ENCODE measurements at places on chromosomes 3 and 15.
A peak's percentile ranks its signal among the peaks of the same experiment; 100 is the strongest.

- DNase-seq: no peak
Measured at GRCh38 chr3:123379041-123379830, 69.7 kb downstream of the ADCY5 start.

GRCh38 chr3:42163622-42164244, 72.6 kb downstream of the TRAK1 start:
- no peak for DNase-seq

DNA sequence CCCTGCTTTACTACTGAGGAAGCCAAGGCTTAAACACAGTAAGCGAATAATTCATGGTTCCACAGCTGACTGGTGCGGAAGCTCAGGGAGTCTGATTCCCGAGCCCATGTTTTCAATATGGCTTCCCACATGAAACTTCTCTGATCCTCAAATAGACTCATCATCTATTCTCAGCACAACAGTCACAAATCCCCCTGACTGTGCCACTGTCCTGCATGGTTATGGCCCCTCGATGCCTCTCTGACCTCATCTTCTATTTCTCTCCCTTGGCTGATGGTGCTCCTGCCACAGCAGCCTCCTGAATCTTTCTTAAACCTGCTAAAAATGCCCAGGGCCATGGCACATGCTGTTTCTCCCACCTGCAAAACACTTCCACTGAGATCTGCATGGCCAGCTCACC, 43.2 kb downstream of the SRGAP3 start:
- DNase-seq: no peak

- no peak for DNase-seq
Measured at GRCh38 chr3:10901296-10901945, 85.4 kb downstream of the SLC6A11 start.

- DNase-seq: no peak
Measured at GRCh38 chr3:50600141-50600753, 11.3 kb downstream of the CISH start.

GRCh38 chr15:70314018-70314354, 216.3 kb upstream of the TLE3 start:
- no peak for DNase-seq

DNA sequence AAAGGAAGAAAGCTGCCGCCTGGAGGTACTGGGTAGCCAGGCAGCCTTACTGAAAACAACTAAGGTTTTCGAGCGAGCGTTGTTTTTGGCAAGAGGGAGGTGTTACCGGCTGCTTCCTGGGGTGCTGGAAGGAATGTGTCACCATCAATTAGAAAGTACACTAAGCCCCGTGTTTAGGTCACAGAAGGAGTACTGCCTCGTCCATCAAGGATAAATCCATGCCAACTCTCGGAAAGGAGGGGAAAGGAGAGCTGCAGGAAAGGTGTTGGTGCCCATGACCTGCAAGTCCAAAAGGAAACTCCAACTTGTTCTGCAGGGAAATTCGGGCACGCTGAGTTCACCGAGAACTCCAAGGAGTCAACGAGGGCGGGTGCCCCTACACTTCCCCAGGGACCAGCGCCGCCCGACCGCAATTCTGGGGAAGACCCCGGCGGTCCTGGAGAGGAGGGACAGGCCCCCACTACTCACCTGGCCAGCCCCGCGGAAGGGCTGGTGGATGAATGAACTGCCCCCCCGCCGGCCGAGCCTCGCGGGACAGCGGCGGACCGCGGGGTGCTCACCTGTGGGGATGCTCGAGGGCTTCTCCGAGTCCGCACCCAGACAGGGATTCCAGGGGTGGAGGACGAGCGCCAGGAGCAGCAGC, 542 bp downstream of the PLOD2 start:
- DNase-seq: peak; percentile 10

- no peak for DNase-seq
Measured at GRCh38 chr15:89666858-89667705, 11.8 kb upstream of the KIF7 start.

DNA sequence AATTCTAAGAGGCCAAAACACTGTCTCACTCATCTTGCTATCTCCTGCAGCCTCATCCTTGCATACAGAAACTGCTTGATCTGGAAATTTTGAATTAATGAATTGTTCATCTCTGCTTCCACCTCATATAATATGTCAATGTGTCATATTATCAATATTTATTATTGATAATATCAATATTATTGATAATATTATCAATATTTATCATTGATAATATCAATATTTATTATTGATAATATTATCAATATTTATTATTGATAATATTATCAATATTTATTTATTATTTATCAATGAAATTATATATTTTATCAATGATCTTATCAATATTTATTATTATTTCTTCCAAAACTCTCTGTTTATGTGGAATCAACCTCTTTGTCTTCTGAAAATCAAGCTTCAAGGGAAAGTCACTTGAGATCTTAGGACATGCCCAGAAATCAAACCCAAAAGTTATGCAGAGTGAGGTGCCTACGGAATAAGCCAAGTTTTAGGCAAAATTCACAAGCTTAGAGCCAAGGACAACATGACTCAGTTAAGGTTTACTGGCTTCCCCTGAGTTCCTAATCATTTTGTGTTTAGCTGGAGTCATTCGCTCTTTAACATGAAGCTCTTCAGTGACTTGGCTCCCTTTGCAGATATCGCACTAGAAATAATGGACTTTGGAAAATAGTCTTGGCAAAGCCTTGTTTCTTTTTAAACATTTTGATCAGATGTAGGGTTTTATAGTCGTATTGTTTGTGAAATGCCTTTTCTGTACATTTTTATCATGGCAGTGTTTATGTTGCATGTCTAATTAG, 297.1 kb upstream of the RARB start:
- DNase-seq: no peak

DNA sequence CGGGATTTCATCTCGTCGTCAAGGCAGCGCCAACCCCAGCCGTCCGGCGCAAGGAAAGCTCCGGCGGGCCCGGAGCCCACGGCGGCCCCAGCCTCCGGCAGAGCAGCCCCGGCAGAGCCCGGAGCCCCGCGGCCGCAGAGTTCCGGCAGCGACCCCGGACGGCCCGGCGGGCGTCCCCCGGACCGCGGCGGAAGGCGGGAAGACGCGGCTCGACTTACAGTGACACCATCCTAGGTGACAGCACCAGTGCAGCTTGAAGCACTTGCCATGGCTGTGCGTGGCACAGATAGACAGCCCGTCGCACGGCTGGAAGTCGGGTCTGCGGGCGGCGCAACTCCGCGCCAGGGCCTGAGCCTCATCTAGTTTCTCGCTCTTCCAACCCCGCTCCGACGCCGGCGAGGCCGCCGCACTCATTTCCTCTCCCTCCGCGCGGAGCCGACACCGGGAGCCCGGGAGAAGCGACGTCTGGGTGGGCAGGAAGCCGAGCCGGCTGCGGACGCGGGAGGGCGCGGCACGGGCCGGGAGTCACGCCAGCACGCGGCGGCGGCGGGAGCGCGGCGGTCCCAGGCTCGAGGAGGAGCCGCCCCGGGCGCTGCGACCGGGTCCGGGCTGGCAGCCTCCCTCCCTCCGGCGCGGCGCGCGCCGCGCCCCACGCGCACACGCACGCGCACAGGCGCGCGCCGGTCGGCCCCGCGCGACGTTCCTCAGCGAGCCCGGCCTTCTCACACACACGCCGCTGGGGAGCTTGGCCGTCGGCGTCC, at the start of gene C3orf70:
Gene C3orf70 (minus strand): TSS at position 651 of the 761 bp plus-strand sequence. CDS start 237 bp downstream, at position 414.
- DNase-seq: peak; percentile 17

- no peak for DNase-seq
Measured at GRCh38 chr15:86042226-86042625, 37.4 kb upstream of the AGBL1 start.

GRCh38 chr15:31382713-31383045, 56.0 kb downstream of the KLF13 start:
- DNase-seq: no peak

- DNase-seq: no peak
Measured at GRCh38 chr3:73291541-73291940, 230.1 kb downstream of the EBLN2 start.

GRCh38 chr3:31879365-31879764, 101.7 kb downstream of the OSBPL10 start:
- no peak for DNase-seq

DNA sequence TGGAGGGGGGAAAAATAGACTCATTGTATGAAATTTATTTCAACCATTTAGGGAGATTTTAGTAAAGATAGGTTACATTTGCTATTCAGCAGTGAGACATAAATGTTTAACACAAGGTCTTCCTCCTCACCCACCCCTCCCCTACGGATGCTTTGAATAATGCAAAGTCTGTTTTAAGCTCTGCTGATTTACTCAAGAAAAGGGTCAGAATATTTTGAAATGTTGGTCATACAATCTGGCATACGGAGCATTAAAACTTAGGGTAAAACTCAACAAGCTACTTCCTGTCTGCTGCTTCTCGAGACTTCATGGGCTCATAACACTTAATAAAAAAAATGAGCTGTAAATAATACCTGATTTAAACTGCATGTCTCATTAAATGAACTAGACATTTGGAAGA, 156.3 kb downstream of the WNT5A start:
- no peak for DNase-seq

- no peak for DNase-seq
Measured at GRCh38 chr3:106518516-106518915, 649.7 kb upstream of the CBLB start.

DNA sequence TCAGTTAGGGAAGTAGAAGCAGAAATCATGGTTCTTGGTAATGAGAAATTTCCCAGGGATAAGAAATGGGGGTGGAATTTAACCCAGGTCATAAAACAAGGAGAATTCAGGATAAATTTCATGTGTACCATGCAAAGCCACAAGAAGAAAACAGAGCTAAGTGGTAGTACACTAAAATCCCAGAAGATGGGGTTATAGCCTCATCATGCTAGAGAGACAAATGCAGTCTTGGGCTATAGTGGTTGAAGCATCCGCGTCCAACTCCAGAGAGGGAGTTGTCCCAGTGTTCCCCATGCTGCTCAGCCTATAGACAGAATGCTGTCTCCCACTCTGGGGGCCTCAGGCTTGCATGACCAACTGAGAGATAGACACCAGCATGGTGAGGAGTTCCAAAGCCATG, 36.2 kb upstream of the CLRN1 start:
- DNase-seq: no peak

GRCh38 chr15:52498706-52499105, 30.0 kb downstream of the MYO5A start:
- no peak for DNase-seq

- DNase-seq: no peak
Measured at GRCh38 chr3:24454856-24455255, 39.8 kb downstream of the THRB start.

DNA sequence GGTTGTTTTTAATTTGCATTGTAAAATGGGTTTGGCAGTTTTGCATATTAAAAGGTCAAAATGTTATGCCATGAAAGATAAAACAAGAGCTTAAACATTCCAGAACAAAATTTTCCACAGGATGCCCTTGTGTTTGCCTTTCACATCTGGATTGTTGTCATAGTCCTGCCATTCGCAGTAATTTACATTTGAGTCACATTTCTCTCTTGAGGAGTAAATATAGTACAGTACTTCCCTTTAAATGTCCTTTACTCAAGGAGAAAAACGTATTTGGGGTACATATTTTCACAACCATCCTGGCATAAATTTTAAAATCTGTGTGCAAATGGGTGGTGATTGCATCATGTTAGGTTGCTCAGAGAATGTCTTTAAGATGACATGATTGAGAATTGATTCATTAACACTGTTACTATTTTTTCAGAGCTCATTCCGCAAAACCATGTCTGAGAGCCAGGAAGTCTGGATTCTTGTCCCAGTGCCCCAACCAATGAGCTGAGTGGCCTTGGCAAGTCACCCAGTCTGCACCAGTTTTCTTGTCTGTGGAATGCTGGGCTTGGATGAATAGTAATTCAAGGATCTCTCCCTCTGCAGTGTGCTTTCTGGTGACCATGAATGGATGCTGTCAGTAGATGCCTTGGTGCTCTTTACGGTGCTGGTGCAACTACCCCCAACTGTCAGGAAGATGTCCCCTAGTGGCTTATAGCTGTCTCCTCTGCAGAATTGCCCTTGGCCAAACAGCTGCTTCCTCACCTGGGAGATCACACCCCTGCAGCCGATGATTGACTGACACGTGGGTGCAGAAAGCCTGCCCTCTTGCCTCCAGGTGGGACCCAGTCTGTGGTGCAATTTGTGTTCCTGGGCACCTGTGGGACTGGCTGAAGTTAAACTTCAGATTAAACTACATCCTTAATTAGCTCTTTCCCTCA, 43.0 kb downstream of the ABHD5 start:
- no peak for DNase-seq

DNA sequence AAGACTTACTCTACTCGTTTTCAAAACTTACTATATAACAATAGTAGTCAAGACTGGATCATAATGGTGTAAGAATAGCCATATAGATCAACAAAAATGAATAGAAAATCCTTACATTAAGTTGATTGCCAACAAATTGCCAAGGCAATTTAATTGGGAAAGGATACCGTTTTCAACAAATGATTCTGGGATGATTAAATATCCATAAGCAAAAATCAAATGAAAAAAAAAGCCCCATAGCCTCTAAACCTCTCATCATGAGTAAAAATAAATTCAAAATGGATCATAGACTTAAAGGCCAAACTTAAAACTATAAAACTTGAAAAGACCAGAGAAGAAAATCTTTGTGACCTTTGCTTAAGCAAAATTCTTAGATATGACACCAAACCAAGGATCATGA, 5.3 kb upstream of the SNRK start:
- no peak for DNase-seq

- DNase-seq: no peak
Measured at GRCh38 chr3:186315581-186316354, 46.3 kb downstream of the DGKG start.

DNA sequence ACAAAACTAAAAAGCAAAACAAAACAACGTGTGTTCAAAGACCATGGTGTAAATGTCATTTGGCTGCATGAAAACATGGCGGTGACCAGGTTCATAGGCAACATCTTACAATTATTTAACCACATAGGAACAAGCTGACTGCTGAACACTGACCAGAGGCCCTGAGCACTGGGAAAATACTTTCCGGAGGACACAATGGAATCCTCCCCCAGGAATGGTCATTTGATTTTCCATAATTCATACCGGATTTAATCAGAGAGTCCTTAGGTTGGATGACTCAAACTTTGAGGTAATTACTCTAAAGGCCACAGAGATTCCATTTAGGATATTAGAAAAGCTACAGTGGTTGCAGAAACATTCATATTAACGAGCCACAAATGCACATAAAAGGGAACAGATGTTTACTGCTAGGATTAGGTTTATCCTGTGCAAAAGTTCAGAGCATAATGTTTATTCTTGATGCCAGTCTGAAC, 254.7 kb downstream of the NR1D2 start:
- DNase-seq: no peak

DNA sequence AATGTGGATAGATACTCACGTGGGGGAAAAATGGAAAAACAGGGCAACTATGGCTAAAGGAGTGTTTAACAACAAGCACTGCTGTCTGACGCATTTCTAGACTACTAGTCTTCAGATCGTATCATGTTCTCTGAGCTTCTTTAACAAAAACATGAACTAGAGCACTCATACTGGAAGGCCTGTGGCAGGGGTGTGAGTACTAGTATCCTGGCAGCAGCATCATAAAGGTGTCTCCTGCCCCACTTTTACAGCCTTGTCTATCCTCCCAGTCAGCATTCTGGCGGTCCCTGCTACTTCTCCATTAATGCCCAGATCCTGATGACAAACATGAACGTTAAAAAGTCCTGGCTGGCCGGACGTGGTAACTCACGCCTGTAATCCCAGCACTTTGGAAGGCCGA, 4.0 kb downstream of the FMN1 start:
- no peak for DNase-seq

- no peak for DNase-seq
Measured at GRCh38 chr3:131690800-131691199, 188.0 kb upstream of the MRPL3 start.

GRCh38 chr15:48393645-48394506, 62.6 kb downstream of the DUT start:
- DNase-seq: no peak

GRCh38 chr15:68492855-68493254, 60.9 kb upstream of the ITGA11 start:
- DNase-seq: no peak

GRCh38 chr3:9721700-9722060, 9.9 kb upstream of the BRPF1 start:
- no peak for DNase-seq

Measured in activated naive CD4-positive, alpha-beta T cell treated with anti-CD3 and anti-CD28 coated beads, Interleukin-2, amount 50 U/mL, for 16 hours (primary cell).